ENCODE measurements at places on chromosomes 4 and X.
A peak's percentile ranks its signal among the peaks of the same experiment; 100 is the strongest.

DNA sequence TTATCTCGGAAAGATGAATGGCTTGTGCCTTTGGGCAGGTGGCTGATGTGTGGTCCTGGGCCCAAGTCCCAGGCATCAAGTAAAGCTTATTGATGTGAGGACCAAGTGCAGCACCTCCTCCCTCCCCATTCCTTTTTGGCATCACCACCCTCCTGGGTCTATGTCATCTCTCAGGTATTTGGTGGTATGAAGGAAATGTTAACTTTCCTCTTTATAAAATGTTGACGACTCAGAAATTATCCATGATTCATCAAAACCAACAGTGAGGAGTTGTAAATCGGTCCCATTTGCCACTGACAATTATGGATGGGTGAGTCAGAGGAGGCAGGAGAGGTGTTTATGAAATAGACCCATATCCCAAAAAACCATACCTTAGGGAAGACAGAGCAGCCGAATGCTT is 229.4 kb upstream of the GATB start:
- DNase-seq: no peak

GRCh38 chr4:145814246-145814645 is 124.4 kb downstream of the ZNF827 start:
- no peak for DNase-seq

GRCh38 chrX:132271311-132271778 is 52.1 kb upstream of the RAP2C start:
- no peak for DNase-seq

DNA sequence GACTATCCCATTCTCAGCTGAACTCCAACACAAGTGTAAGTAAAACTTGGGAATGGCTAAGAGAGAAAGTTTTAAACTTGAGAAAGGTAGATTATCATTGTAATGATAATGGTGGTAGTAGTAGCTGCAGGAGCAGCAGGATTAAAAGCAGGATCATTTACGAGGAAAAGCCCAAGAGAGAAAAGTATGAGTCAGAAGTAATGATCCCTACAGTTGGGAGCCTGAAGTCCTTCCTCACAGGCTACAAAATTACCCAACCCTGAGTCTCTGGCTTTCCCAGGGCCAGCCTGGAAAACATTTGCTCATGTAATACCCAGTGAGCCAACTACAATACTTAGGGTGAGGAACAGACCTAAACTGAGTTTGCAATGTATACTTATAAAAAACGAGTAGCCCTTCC is 4.4 kb upstream of the PRDM8 start:
- DNase-seq: no peak

- no peak for DNase-seq
Measured at GRCh38 chr4:126715681-126716080, 917.1 kb upstream of the INTU start.

GRCh38 chrX:55167124-55167803 is 52.9 kb upstream of the PAGE5 start:
- DNase-seq: no peak

DNA sequence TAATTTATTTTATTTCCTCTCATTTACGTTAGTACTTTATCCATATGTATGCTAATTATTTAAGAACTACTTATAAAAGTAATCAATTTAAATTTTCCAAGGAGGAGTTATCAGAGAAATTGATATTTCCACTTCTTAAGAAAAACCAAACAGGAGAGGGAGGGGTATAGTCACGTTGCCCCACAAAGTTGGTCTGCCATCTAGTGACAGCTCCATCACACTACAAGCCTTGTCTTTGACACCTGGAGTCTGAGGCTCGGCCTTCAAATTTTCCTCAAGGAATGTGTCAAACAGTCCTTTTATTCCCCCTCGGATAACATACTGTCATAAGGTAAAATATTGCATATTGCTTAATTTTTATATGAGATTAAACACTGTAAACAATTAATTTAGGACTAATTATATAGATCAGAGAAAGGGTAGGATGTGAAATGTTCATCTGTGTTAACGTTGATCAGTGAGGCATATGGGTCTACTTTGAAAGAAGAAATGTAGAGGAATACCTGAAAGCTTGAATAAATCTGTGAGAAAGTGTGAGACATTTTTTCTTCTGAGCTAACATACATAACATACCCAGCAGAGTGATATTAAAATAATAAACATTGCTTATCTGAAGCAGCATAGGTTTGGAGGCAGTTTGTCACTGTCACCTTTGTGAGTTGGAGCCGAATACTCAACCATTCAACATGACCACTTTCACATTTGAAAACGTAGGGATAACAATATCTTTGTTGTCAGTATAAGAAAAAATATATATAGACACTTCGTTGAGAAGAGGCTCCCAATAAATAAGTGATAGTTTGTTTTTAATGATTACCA is 114.4 kb downstream of the GLRA3 start:
- DNase-seq: no peak

- DNase-seq: no peak
Measured at GRCh38 chrX:1516596-1517104, 20.3 kb downstream of the P2RY8 start.

DNA sequence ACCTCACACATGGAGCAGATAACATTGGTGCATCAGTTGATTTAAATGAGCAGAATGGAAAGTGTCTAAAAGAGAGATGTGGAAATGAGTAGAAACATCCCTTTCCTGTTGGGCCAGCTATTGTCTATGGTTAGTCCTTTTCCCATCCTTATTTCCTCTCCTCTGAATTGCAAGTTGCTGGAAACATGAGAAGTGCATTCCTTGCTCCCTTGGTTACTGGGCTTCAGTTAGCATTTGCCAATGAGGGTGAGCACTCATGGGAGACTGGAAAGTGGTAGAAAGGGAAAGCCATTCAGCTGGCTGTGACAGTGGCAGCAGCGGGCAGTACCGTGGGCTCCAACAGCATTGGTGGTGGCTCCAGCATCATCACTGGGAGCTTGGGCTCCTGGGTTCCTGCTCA is 96.0 kb upstream of the IGFBP7 start:
- no peak for DNase-seq

- DNase-seq: no peak
Measured at GRCh38 chr4:40461062-40461461, 125.9 kb downstream of the CHRNA9 start.

GRCh38 chr4:2413821-2414610 is 4.4 kb downstream of the ZFYVE28 start:
- DNase-seq: no peak

DNA sequence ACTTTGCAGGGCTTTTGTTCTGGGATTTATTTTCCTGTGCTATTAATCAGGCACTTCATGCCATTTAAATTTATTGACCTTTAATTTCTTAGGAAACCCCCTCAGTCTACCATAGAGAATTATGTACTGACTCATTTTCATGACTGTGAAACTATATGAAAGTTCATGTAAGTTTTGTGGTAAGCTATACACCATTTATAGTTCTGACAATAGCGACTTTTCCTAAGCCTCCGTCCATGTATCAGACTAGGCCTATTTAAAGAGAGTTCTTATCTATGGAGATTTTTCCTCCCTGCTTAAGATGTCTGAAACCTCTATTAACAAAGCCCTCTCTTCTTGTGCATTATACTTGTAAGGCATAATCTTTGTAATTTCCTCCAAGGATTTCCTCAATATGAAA is 111.6 kb downstream of the AFF2 start:
- DNase-seq: no peak

DNA sequence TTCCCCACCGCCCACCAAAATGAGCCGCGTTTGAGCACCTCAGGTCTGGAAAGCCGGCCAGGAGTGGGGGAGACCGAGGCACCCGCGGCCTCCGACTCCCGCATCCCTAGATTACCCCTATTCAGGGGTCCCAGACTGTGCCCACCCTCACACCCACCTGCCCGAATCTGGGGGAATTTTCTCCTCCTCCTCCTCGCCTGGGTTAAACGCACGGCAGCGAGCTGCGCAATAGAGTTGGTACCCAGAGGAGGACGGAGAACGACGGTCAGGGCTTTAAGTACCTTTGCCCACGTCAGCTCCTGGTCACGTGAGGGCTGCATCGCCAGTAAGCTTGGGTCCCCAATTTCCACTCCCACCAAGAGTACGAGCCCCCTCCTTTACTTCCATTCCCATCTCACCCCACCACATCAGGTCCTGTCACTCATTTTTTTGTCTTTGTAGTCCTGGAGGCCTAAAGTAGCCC is at the start of gene ARMCX2:
Gene ARMCX2, minus strand, starts transcription at position 250 of the 463 bp plus-strand sequence. CDS start 2,262 bp downstream, outside the sequence.
- peak; percentile 74 for DNase-seq

- DNase-seq: no peak
Measured at GRCh38 chr4:4430492-4431195, 43.7 kb downstream of the NSG1 start.

DNA sequence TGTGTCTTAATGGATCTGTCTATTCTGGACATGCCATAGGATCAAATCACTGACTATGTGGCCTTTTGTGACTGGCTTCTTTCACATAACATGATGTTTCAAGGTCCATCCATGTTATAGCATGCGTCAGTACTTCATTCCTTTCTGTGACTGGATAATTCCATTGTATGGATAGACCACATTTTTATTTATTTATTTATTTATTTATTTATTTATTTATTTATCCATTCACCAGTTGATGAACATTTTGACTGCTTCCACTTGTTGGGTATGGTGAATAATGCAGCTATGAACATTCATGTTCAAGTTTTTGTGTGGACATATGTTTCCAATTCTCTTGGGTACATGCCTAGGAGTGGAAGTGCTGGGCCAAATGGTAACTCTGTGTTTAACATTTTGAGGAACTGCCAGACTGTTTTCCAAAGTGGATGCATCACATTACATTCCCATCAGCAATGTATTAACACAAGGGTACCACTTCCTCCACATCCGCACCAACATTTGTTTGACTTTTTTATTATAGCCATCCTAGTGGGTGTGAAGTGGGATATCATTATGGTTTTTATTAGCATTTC is 14.0 kb downstream of the RTL5 start:
- no peak for DNase-seq

DNA sequence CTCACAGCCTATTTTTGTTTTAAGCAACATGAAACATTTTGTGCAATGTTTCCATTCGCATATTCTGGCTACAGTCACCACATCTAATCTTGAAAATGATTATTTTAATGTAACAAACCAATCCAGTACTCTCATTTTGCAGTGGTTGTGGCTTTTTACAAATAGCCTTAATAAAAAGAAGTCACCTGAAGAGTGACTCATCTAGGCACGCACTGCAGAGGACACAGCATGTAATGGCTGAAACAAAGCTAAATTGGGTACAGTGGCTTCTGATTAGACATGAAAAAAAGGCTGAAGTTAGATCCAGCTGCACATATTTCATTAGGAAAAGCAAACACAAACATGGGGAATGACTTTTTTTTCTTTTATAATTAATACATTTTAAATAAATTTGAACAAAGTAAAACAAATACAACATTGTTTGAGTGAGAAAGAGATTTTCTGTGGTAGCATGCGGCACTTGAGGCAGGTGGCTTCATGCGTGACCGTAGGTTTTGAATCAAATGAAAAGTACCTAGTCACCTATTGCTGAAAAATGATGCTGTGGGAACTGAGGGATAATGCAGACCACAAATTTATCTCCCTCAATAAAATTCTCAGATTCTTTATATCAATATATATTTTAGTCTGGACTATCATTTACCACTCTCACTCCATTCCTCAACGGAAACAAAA is 240.8 kb upstream of the DDX53 start:
- DNase-seq: no peak

DNA sequence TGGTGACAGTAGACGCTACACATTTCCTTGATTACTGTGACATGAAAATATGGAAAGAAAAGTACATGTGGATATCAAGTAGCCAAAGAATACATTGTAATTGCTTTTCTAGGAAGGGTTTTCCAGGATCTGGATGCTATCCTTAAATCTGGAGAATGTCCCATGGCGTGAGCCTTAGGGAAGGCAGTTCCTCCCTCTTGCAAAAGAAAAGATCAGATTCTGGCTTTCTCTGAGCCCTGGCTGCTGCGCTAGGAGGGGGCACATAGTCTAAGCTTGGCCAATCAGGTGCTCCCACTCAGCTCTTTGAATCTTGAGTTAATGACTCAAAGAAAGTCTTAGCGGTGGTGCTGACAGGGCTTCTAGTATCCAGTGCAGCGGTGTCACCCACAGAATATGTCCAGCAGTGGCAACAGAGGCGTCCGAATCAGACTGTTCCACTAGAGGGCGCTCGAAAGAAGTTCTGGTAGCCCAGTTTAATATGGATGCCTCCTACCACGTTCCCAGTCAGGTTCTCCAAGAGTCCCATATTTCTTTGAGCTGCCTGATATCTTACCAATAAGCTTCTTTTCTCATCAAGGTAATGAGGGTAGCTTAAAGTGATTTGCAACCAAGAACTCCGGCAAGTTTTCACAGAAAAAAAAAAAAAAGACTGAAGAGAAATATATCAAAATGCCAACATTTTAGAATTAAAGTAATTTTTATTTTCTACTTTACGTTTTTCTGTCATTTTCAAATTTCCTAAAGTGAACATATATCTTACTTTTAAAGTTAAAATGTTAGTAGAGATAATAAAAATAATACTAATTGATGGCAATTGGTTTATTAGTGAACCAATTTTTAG is 213.4 kb upstream of the S100G start:
- DNase-seq: peak; percentile 23

DNA sequence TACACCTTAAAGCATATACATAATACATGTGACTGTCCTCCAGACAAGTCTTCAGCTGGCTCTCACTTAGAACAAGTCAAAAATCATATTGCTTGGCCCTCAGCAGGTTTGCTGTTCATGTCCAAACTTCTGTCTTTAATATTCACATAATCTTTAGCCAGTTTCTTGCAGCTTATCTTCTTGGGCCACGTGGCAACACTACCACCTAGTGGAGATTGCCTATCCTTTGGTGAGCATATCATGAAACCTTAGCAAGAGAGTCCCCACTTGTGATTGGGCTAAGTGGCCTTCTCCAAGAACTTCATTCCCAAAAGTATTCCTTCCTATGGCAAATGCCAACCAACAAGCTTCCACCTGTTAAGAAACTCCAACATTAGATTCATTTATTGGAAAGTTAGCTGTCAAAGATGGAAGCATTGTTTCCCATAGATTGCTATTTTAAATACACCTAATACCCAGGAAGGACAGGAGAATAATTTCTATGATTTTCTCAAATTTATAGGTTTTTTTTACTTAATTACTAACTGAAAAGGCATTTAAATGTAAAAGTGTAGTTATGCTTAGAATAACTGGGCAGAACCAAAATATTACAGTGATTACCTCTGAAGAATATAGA is 231.9 kb upstream of the INTU start:
- DNase-seq: peak; percentile 11

GRCh38 chr4:114108869-114109268 is 129.4 kb upstream of the ARSJ start:
- no peak for DNase-seq

DNA sequence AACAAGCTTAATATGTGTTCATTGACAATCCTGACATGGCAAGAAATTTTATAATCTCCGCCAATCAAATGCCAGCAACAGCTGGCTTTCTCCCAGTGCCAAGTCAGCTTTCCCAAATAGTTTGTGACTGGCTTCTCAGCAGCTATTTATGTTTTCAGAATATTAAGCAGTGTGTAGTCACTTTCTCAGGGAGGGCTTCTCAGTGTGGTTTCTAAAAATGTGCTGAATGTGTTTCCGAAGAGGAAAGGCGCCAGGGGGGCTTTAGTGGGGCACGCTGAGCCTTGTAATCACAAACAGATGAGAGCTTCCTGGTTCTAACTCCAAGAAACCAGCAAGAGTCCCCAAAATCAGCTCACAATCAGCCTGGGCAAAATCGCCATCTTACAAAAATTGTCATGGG is 258.7 kb upstream of the CPEB2 start:
- DNase-seq: no peak
